ENCODE measurements at places on chromosomes 3 and 15.

DNA sequence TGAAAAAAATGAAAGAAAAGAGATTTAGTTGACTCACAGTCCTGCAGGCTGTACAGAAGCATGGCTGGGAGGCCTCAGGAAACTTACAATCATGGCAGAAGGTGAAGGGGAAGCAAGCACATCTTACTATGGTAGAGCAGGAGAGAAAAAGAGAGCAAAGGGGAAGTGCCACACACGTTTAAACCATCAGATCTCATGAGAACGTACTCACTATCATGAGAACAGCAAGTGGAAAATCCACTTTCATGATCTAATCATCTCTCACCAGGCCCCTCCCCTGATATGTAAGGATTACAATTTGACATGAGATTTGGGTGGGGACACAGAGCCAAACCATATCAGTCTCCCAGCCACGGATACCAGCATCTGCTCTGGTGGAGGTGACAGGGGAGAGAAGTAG is 50.8 kb upstream of the CPOX start:
- no peak for ATAC-seq

- no peak for ATAC-seq
Measured at GRCh38 chr3:152327203-152327602, 58.5 kb downstream of the MBNL1 start.

DNA sequence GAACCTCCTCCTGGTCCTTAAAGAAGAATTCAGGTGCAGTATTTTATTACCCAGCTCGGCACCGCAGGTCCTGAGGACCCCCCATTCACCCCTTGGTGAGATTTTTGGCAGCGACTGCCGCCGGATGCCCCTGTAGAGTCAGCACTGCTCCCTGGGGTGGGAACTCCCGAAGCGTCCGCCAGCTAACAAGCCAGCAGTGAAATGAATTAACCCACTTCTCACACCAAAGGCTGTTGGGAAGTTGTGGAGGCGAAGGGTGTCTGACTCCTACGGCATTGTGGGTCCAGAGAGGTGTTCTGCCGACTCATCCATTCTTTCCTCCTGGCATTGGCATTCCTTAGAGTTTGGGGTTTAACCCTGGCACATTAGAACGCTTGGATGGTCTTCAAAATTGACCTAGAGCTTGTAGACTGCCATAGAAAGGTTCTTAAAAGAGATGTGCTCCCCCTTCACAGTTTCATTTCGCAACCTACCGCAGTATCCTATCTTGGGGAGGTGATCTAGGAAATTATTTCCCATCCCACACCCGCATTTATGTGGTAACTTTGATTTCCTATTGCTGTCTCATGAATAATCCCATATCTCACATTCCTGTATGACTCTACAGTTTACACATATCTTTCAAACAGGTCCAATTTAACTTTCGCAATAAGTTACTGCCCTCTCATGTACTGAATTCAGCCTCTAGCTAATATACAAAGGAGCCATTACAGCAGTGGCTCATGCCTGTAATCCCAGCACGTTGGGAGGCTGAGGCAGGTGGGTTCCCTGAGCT is 879 bp upstream of the EIF5A2 start:
- ATAC-seq: no peak

GRCh38 chr3:62615258-62615849 is 242.0 kb upstream of the FEZF2 start:
- peak; percentile 95 for ATAC-seq

DNA sequence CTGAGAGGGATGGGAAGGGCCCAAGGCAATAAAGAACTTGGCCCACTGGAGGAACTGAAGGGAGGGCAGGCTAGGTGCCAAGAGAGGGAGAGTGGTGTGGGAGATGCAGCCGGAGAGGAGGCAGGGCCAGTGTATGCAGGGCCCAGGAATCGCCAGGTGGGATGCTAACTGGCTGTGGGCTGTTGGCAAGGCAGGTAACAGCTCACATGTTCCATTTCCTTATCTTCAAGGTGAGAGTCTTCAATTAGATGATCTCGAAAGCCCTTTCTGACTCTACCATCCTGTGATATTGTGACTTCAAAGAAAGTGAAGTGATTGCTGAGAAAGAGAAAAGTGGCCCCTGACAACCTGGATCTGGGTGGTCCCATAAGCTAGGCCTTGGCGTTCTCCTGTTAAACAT is 49.0 kb downstream of the CASR start:
- ATAC-seq: no peak

DNA sequence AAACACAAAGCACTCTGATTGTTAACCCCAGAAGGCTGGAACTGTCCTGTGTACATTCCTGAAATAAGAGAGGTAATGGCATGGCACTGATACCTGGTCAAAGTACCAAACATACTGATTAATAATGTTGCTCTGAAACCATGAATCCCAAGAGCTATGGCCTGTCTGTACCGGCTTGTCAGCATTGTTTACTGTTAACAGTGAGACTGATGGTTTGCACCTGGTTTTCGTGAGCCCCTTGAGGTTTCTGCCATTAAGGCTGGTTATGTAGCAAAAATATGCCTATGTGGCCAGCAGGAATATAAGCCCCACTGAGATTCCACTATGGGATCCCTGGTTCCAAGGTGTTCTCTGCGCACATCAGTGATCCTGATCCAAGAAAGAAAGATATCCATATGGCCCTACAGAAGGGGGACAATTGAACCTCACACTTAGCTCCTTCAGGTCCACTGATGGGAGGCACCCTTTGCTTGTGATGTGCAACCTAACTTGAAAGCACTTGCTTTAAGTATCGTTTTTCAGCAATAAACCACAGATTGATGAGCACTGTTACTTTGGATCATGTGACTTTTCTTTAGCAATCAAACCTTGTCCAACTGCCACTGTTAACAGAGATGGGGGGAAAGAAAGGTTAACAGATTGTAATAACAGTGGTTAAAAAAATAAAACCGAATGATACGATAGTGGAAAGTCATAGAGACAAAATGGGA is 65.2 kb downstream of the TBL1XR1 start:
- ATAC-seq: no peak

GRCh38 chr3:55906896-55907295 is 419.8 kb upstream of the WNT5A start:
- ATAC-seq: no peak

- ATAC-seq: no peak
Measured at GRCh38 chr3:62183969-62184368, 189.4 kb downstream of the FEZF2 start.

- no peak for ATAC-seq
Measured at GRCh38 chr3:159619341-159619885, 369.2 kb upstream of the IL12A start.

DNA sequence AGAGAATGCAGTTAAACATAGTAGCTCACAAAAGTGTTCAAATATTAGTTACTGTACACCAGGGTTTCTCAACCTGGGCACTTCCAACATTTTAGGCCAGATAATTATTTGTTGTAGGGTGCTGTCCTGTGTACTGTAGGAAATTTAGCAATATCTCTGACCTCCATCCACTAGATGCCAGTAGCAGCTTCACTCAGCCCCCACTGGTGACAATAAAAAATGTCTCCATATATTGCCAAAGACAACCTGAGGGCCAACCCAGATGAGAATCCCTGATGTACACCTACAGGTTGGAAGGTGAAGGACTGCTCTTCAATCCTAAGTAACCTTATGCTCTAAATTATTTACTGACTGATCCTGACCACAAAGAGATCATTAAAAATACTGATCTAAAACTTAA is 32.5 kb downstream of the DCUN1D1 start:
- ATAC-seq: no peak

DNA sequence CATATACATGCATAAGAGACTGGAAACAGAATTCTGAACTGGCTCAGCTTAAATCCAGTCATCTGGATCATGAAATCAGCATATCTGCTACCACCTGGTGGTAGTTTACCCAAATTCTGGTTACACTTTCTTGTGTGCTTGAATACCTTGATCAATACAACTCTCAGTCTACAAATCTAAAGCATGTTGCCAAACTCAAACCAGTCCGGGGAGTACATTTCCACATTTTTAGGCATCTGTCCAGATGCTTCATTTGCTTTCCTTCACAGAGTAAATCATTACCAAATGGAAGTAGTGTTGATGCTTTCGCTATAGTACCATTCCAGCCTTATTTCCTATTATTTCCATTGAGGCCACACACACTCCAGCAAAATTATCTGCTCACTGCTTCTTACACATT is 126.4 kb downstream of the P2RY1 start:
- ATAC-seq: peak; percentile 46

DNA sequence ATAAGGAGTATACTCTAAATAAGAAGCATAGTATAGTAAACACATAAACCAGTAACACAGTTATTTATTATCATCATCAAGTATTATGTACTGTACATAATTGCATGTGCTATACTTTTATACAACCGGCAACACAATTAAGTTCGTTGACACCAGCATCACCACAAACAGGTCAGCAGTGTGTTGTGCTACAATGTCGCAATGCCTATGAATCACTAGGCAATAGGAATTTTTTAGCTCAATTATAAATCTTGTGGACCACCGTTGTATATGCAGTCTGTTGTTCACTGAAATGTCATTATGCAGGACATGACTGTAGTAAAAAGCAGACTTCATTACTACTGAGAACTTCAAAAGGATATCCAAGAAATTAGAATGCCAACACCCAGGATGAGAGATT is 177.0 kb downstream of the PDCD6IP start:
- ATAC-seq: no peak

DNA sequence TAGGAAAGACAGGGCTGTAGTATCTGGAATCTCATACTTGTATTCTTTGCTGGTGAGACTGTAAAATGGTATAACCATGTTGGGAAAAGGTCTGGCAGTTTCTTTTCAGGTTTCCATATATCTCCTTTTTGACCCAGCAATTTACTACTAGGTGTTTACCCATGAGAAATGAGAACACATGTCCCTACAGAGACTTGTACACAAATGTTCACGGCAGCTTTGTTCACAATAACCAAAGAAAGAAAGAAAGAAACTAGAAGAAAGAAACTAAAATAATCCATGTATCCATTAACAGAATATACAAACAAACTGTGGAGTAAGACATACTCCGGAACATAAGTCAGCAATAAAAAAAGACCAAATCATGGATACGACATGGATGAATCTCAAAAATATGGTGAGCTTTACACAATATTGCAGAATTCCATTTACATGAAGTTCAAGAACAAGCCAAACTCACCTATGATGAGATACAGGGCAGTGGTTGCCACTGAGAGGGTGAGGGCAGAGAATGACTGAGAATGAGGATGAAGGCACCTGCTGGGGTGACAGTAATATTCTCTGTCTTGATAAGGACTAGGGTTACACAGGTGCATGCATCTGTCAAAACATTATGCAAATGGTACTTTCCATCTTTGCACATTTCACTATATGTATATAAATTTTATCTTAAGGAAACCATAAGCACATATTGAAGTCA is 2.7 kb downstream of the RFTN1 start:
- ATAC-seq: no peak

DNA sequence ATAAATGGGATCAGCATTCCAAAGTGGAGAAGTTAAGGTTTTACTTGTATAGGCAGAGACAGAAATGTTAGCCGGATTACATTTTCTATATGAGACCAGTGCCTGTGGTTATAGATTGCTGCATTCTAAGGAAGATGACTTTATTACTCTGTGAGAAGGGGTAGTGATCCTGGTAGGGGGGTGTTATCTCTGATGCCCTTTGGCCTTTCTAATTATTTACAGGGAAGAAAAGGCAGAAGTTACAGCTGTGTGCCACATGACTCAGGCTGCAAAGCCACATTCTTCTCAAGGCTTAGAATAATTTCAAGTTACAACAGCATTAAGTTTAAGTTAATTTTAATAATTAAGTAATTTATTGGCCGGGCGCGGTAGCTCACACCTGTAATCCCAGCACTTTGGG is 2.2 kb upstream of the TMC3 start:
- ATAC-seq: no peak

DNA sequence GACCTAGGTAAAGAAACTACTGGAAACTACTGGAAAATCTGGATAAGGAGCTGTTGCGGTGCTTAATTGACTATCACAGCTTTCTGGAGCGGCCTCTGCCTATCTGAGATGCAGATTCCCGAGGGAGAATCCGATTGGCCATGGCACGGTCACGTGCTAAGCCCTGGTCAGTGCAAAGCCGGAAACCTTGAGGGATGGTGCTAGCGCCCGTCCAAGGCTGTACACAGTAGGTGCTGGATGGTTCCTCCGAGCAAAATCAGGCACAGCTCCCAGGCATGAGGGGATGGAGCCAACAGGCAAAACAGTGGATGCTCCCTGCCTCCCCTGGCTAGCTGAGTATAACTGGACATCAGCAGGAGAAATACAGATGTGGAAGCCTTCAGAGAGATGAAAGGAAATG is 238.7 kb upstream of the HES1 start:
- no peak for ATAC-seq

DNA sequence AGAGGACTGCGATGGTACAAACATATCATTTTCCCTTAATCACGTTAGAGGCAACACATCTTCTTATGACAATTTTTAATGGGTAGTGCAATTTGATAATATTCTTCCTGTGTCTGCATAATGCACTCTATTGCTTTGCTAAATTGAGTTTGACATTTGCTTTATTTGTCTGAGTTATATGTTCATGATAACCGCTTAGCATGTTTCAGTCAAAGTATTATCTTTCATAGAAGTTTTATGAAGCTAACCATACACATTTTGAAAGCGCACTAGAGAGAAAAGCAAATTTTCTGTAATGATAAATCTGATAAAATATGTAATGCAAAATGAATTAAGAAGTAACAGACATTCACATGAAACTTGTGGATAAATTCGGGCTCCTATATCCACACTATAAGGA is 1276.9 kb downstream of the ZPLD1 start:
- ATAC-seq: no peak

DNA sequence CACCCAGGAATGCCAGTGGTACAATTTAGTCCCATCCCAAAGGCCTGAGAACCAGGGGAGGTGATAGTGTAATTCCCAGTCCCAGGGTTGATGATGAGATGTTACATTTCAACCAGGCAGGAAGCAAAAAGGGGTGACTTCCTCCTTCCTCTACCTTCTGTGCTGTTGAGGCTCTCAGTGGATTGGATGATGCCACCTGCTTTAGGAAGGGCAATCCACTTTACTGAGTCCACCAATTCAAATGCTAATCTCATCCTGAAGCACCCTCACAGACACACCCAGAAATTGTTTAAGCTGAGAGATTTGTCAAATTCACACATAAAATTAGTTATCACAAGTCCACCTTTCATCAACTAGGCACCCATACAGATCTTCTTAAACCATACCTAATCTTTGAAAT is 418.5 kb upstream of the GOLIM4 start:
- ATAC-seq: no peak

- ATAC-seq: no peak
Measured at GRCh38 chr3:150825916-150826377, 63.0 kb upstream of the SIAH2 start.

GRCh38 chr15:85412956-85413854 is 32.8 kb downstream of the AKAP13 start:
- peak; percentile 98 for ATAC-seq

DNA sequence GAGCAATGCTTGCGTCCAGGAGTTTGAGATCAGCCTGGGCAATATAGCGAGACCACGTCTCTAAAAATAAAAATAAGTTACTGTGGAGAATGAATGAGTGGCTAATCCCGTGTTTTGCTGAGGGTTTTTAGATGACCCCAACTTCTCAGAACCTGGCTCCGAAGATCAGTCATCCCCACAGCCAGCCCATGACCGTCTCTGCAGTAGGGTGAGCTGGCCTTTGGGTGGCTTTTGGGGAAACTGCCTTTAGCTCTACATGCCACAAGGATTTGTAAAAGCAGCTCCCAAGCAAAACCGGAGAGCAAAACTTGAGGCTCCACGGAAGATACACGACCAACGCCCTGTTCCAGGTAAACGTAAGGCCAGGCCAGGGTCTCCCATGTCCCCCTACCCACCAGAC is 39.2 kb upstream of the TFRC start:
- no peak for ATAC-seq

Measured in motor neuron (in vitro differentiated cells).